Stimulated activated CD4-positive, alpha-beta T cell treated with anti-CD3 and anti-CD28 coated beads, TNF-alpha, amount 100 ng/mL, for 1 hour (primary cell): ENCODE measurements at places on chromosomes 4 and X.

DNA sequence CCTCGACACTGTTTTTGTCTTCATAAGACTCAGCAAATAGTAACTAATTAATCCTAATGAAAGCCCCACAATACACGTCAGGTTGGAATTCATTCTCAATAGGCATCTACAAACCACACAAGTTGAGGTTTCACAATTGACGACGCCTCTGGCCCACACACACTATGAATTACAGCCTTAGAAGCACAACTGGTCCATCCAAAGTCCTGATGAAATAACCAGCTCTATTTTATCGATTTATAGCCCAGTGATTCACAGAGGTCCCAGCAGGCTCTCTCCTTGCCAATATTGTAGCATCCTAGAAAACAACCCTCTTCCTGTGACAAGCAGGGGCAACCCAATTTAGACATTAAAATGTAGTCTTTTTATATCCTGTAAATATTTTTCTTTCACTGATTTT lies 112.1 kb downstream of the NR3C2 start:
- no peak for DNase-seq

DNA sequence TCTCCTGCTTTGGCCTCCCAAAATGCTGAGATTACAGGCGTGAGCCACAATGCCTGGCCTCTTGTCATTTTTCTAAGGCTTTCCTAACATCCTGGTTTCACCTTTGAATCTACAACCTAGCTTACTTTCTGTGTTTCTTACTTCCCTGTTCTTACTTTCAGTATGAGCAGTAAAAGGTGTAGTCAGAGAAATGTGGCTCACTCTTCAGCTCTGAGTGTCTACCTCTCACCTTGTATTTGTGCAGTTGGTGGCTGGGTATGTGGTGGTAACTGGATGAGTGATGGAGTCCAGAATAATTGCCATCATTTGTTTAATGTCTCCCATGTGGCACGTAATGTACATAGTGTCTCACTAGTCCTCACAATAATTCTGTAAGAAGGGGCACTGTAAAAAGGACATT lies 19.1 kb upstream of the CXCL11 start:
- DNase-seq: no peak

GRCh38 chrX:150094996-150095395 lies 156.7 kb upstream of the EOLA2 start:
- no peak for DNase-seq

DNA sequence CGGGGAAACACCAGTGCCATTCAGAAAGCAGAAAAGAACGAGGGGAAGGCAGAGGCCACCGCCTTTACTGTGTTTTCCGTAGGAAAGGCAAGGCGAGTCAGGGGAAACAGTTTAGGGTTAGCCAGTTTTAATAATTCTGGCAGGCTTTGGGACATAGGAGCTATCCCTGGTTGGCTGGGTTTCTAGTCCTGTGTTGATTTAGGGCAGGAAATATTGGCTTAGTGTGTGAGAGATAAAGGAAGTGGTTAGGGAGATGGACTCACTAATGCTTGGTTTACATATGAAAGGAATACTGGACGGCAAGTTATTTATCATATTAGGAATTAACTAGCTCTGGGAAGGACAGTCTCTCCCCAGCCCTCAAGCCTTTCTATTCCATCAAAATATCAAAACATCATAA lies 53.1 kb downstream of the SYNPO2 start:
- DNase-seq: no peak

- DNase-seq: no peak
These were observed 18.6 kb upstream of the CPE start for GRCh38 chr4:165360041-165360695.

DNA sequence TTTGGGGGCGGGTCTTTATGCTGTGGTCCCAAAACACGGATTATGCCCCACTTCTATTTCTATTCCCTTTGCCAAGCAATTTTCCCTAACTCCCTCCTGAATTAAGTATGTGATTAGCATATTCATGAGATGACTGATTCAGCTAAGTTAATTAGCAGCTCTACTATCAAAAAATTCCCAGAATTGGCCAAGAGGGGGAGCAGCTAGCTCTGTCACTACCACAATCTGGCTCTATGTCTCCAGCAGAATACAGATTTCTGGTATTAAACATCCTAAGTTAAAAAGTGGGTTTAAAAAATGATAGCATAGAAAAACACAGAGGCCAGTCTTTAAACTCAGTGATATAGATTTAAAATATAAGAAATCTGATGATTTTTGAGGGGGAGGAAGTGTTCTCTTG lies 80.3 kb downstream of the GPC4 start:
- DNase-seq: no peak

DNA sequence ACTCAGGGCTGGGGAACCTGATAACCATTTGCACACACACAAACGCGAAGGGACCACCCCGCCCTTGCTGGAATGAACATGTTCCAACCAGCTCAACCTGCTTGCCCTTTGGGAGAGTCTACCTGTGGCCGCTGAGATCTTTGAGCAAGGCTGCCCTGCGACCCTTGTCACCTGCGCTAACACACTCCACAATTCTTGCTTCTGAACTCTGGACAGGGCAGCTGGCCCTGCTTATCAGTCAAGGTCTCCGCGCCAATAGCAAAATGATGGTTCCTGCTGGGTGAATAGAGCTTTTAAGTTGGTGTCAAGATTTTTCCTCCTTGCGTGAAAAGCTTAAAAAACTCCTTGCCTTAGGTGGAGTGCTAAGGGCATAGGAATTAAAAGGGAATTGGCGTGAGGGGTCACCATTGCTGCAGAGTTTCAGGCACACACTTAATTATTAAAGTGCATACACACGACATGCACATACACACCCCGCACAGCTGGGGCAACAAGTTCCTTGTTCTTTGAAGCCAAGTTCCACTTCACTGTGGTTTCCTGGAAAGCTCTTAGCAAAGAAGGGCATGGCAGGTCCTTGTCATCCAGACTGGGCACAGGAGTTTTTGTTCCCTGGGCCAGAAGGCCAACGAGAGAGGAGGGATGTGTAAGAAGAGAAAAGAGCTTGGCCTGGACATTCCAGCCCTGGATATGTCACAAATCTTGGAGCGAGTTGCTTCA lies 207.7 kb downstream of the STIM2 start:
- no peak for DNase-seq
